ENCODE measurements at places on chromosomes 5 and 9.

DNA sequence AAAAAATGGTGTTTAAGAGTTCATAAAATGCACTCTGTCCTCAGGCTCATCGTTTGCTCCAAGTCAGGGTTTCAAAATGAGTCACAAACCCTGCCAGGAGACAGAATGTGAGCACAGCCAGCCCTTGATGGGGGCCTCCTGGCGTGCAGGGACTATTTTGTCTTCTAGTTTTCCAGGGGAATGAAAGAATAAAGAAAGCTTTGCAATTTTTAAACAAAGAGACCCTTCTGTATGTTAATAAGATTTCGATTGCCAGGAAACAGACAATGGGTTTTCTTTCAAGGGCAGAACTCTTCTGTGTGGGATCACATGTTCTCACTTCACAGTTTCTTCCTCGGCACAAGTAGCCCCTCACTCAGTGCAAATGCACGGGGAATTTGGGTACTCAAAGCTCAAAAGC, 121.4 kb upstream of the C6 start:
- DNase-seq: no peak

- DNase-seq: no peak
Observed at GRCh38 chr5:146799671-146800070, 78.9 kb downstream of the PPP2R2B start.

DNA sequence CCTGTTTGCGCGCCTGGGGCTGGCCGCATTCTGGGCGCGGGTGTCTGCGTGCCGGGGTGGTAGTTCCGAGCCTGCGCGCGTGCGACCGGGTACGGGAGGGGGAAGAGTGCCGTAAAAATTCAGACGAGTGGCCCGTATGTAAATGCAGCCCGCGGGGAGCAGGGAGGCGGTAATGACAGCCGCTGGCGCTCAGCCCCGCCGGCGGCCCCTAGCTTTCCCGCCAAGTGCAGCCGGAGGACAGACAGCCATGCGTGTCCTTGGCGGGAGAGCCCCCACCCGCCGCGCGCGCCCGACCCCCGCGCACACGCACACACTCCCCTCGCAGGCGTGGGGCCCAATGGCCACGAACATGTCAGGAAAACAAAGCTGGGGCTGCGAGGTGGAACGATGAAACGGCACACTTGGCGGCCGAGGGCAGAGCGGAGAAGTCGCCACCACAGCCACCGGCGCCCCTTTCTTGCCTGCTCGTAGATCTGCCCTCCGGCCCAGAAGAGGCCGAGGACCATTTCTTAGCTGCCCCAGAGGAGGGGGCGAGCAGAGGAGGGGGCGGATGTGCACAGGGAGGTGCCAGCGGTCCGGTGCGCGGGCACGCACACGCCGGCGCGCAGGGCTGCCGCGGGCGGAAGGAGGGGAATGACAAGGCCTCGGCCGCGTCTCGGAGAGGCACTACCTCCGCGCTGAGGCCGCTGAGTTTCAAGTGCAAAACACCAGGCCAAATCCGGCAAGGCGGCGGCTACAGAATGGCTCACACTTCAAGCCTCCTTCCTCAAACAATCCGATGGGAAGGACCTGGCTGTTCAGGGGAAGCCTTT, 208.4 kb downstream of the MEF2C start:
- no peak for DNase-seq

- no peak for DNase-seq
Observed at GRCh38 chr9:125757834-125758233, 10.7 kb downstream of the PBX3 start.

DNA sequence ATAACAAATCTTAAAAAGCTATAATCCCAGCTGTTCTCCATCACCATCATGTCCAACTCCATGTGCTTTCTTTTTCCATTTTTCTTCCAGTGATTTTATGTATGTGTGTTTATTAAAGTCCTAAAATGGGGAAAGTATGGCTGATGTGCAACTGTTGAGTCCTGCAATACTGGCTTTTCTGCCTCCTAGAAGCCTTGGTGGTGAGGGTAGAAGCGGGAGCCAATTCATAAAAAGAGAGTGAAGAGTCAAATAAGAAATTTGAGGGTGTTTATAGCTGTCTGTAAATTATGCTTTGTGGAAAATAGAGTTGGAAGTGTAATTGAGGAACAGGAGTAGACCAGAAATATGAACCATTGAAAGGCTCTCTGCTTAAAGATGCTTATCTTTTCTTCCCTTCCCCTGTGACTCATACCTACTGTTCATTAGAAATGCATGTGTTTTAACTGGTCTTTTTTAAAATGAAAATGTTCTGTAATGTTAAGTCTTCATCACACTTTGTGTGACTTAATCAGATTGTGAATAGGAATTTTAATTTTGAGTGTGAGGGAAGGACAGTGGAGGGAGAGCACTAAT, 80.1 kb downstream of the ZCCHC7 start:
- no peak for DNase-seq

- DNase-seq: no peak
Observed at GRCh38 chr5:141654298-141654697, 3.1 kb upstream of the FCHSD1 start.

- no peak for DNase-seq
Observed at GRCh38 chr5:40490464-40491111, 189.1 kb upstream of the PTGER4 start.

- peak; percentile 95 for DNase-seq
Observed at GRCh38 chr5:143222287-143223231, 180.9 kb downstream of the NR3C1 start.

- DNase-seq: peak; percentile 3
Observed at GRCh38 chr5:138033386-138033808, 518 bp upstream of the FAM13B start.

- DNase-seq: no peak
Observed at GRCh38 chr9:95047452-95048224, 269.9 kb downstream of the FANCC start.

- no peak for DNase-seq
Observed at GRCh38 chr9:101791938-101792337, 53.5 kb upstream of the GRIN3A start.

GRCh38 chr9:123093141-123093540, 59.7 kb downstream of the GPR21 start:
- DNase-seq: no peak

- no peak for DNase-seq
Observed at GRCh38 chr5:174555726-174556125, 168.7 kb upstream of the MSX2 start.

DNA sequence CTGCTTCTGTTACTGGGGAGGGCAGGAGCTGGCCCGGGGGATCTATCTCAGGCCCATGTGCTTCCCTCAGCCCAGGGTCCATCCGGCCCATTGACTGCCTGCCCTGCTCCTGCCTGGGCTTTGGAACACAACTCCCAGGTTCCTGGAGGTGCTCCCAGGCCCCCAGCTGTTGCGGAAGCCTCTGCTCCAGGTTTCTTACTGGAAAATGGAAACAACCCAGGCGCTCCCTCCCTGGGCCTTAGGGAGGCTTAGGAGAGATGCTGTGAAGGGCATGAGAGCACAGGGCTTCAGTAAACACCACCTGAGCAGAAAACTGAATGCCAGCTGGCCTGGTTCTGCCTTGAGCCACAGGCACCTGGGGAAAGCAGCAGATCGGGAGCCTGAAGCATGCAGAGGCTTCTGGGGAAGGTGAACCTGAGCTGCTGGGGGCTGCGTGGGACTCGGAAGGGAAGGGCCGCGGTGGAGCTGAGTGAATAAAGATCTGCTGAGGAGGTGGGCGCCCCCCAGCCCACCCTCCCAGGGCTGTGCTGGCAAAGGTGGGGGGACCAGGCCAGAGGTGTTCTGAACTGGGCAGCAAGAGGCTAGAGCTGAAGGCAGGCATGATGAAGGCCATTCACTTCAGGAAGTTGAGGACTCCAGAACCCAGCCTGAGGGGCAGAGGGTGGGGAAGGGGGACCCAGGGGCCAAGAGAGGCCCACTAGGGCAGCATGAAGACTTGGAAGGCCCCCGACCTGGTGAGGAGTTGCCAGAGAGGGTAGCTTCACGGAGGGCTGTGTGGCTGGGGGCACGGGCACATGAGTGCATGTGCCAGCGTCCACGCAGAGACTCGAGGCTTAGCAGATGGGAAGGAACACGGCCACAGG, 64.8 kb downstream of the SHB start:
- DNase-seq: no peak

- no peak for DNase-seq
Observed at GRCh38 chr9:16626577-16627130, 243.8 kb downstream of the BNC2 start.

DNA sequence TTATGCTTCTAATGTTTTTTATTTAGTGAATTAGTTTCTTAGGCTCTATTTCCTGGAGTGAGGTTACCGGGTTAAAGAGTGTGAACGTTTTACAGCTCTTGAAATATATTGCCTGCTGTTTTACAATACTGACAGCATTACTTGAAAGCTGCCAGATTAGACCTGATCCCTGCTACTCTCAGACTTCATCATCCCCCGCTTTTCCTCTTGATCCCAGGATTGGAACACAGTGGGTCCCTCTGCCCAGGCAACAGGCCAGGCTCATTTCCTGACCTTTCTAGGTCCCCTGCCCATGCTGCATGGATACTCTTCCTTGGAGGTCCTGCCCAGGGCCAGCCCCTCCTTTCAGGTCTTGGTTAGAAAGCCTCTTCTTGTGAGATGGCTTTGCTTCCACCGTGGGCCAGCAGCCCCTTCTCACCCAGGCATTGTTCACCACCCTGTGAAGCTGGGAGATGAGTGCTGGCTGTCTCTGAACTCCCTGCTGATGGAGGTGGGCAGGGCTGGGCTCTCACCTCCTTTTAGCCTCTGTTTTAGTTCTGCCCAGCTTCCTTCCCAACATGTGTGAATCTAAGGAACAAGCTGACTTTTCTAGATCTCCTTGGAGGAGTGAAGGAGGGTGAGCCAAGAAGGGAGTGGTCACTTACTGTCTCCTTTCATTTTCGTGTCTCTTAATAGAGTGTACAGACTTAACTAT, 15.5 kb upstream of the FAM120AOS start:
- no peak for DNase-seq

DNA sequence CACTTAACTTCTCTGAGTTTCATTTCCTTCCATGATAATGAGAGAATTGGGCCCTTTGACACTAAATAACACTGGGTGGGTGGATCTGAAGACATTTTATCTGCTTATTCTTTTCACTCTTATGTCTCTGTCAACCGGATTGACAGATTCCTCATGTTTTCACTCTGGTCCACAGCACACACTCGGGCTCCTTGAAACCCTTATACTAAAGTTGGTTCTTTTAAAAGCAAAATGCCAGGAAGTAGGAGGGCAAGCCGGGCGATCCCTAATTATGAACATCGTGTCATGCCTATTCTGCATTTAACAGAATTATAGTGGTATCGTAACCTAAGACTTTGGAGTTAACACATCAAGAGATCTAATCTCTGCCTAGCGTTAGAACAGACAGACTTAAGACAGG, 28.2 kb upstream of the CREBRF start:
- DNase-seq: no peak

GRCh38 chr5:173714551-173715428, 98.3 kb upstream of the BOD1 start:
- DNase-seq: no peak

GRCh38 chr5:98510143-98510985, 263.1 kb upstream of the RGMB start:
- DNase-seq: no peak

GRCh38 chr5:113299591-113299990, 135.2 kb downstream of the TSSK1B start:
- DNase-seq: no peak

All from CD4-positive, alpha-beta memory T cell (primary cell).